AG10803 (cell line): ENCODE measurements at places on chromosomes 5 and 9.

DNA sequence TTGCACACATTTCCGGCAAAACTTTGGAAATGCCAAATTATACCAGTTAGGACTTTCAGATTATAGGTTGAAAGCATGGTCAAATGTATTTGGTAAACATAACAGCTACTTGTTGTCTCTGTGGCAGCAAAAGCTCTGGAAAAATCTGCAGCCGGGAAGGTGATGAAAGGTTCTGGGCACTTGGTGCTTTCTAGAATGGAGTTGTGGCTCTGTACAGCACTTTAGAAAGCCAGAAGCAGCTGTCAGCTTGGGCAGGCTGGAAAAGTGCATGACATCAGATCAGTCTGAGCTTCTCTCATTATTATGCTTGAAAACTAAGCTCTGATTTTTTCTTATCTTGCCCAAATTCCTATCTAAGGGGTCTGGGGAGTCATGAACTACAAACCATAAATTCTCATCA, 118.6 kb upstream of the MAST4 start:
- DNase-seq = no peak

DNA sequence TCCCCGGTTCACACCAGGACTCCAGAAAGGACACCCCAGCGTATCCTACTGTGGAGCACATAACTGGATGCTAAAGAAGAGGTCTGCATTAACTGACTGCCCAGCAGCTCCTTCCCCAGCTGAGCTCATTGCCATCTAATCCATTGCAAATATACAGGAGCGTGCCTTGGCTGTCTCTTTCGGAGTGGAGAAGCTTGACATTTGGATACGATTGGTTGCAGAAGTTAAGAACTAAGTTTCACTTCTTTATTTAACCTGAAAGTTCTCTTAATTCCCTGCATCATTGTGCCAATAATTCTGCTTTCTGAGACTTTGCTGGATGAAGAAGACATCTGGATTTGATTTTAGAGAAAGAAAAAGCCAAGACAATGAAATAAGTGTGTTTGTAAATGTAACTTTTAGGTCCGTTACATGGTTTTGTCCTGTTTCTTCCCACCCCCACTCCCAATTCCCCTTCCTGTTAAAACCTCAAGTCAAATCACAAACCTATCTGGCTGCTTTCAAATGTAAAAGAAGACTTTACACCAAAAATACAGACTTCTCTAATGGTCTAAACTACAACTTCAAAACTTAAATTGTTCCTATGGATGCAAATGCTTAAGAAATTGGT, 33.9 kb downstream of the TAS2R1 start:
- peak; percentile 44 for DNase-seq

- DNase-seq = peak; percentile 97
These were observed 198.1 kb downstream of the NPR3 start for GRCh38 chr5:32909207-32909606.

DNA sequence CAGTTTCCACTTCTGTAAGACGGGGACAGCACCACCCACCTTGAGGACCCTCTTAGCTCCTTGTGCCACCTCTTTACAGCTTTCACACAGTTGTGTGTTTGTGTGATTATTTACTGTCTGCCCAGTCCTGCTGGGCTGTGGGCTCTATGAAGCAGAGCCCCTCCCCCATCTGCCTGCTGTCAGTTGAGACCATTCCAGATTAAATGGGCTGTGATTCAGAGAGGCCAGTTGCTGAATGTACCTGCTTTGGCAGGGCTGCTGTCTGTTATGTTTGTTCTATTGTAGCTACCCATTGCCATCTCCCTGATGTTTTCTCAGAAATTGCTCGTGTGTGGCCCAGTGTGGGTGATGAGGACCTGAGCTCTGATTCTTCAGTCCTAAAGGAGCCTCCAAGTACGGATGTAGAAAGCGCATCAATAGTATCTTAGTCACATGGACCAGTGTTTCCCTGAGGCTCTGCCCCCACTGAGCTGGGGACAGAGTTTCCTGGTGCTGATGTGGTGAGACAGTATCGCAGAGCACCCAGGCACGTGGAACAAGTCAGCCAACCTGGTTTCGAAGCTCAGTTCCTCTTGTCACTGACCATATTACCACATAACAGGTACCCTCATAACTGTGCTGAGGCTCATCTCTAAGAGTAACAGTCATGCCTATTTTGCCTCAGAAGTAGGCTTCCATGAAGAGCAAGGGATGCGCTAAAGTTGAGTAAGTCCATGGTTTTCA, 3.7 kb downstream of the ANGPTL2 start:
- no peak for DNase-seq

GRCh38 chr5:149730620-149731331, 666 bp downstream of the PPARGC1B start:
- no peak for DNase-seq

DNA sequence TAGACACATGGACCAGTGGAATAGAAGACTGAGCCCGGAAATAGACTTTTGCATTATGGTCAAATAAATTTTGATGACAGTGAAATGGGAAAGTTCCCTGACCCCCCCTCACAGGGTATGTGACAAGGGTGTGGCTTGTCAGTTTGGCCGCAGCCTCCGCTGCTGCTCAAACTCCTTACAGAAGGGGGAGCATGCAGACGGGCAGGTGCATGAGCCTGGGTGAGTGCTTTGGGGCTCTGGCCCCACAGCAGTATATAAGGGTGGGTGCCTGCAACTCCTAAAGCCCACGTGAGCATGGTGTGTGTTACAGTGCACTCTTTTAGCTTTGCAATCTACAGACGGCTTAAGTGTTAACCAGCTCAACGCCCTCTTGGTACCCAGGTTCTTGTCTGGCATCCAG, 21.9 kb upstream of the CAPSL start:
- DNase-seq = no peak

- DNase-seq = no peak
These were observed 533.4 kb downstream of the IRX1 start for GRCh38 chr5:4128994-4129393.

GRCh38 chr5:138649775-138650174, 74.6 kb upstream of the HSPA9 start:
- no peak for DNase-seq

DNA sequence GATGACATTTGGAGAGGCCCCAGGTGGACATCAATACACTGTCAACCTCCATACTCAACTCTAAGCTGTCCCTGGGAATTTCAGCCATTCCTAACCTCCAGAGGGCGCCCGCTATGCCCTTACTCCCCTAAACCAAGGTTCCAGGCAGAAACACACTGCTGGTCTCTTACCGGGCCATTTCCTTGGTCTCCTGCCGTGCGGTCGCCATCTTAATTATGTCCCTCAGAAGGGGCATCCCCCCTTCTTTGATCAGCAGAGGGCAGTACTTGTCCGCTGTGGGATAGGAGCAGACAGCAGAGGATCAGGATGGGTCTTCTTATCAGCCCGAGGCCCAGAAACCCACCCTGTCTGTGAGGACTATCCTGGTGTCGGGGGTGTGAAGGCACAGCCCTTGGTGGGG, 9.3 kb upstream of the ZDHHC12 start:
- peak; percentile 67 for DNase-seq

- no peak for DNase-seq
These were observed 7.4 kb downstream of the EEIG1 start for GRCh38 chr9:127973169-127974000.

GRCh38 chr5:132790201-132790865, 13.3 kb upstream of the SEPTIN8 start:
- no peak for DNase-seq

GRCh38 chr5:6910950-6911349, 197.7 kb downstream of the TENT4A start:
- peak; percentile 43 for DNase-seq

GRCh38 chr9:35559792-35560530, 45.1 kb upstream of the TESK1 start:
- no peak for DNase-seq

GRCh38 chr9:96587338-96588315, 32.0 kb downstream of the CDC14B start:
- DNase-seq = no peak

DNA sequence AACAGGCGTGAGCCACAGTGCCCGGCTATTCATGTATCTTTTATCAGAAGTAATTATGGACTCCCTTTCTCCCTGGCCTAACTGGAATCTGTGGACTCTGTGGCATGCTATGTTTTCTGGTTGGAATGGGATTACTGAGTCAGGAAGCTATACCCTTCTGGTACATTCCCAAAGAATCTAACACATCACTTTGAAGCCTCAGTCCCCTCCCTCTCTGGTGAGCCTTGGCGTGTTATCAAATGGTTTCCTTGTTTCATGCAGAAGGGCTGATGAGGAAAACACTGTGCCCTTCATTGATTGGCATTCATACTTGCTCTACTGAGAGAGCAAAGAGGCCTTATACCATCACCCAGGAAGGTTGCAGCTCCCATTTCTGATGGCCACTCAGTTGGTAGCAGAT, 22.9 kb downstream of the C5orf15 start:
- DNase-seq = peak; percentile 42

DNA sequence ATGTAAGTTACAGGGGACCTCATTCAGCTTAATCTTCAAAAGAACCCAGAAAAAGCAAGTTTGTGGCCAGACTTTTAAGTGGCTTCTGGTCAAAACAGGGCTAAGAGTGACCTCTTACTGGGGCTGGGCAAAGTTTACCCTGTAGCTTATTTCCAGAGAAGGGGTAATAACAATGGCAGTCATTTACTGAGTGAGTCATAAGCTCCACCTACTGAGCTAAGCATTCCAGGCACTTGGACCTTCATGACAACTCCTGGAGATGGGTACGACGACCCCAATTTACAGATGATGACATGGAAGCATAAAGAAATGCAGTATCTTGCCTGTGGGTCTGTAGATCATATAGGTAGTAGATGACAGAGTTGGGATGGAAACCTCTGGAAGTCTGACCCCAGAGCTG, 4.7 kb upstream of the GPR151 start:
- DNase-seq = no peak

DNA sequence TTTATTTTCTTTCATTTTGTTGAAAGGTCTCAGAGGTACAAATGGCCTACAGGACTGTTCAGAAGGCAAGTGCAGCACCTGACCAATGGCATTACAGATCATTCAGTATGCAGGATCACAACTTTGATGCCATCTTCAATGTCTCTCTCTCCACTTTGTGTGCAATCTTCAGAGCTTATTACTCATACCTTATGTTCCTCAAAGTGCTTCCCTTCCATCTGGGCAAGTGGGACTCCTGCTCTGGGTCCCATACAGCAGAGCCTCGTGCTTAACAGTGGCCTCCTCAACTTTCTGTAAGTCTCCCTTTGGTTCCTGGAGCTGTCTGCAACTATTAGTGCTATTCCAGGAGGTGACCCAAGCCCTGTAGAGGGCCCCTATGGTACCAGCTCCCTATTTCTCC, 358.4 kb upstream of the RPS23 start:
- DNase-seq = no peak

- DNase-seq = no peak
These were observed 284.9 kb downstream of the TMEM38B start for GRCh38 chr9:105979290-105979689.

GRCh38 chr5:82308416-82308815, 30.3 kb upstream of the RPS23 start:
- no peak for DNase-seq

DNA sequence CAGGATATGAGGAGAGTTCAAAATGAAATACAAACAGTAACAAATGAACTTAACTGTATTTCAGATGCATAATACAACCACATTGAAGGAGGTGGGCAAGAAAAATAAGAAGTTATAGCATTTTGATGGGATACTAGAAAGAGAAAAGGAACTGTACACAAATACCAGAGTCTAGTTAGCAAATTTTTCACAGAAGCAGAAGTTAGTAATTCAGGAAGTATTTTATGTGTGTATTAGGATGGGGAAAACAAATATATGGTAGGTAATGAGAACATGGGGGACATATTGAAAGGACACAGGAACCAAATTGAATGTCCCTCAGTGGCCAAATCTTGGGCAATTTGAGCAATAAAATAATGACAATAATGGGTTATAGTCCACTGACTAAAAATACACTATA, 18.4 kb downstream of the GM2A start:
- no peak for DNase-seq

- DNase-seq = peak; percentile 47
These were observed 237.5 kb downstream of the CHSY3 start for GRCh38 chr5:130141659-130142320.

GRCh38 chr5:57595523-57595991, 112.9 kb upstream of the ACTBL2 start:
- no peak for DNase-seq
